ENCODE measurements at places on chromosomes 11 and 22.

DNA sequence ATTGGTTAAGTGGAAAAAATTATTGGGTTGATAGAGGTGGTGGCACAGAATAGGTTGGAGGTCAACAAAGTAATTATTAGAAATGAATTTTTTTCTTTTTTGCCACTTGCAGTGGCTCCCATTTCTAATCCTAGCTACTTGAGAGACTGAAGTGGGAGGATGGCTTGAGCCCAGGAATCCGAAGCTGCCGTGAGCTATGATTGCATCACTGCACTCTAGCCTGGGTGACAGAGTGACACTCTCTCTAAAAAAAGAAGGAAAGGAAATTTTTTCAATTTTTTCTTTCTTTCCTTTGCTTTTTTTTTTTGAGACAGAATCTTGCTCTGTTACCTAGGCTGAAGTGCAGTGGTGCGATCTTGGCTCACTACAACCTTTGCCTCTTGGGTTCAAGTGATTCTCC, 2.2 kb upstream of the BCO2 start:
- DNase-seq = no peak

- DNase-seq = no peak
Measured at GRCh38 chr11:113859665-113860064, 15.7 kb downstream of the USP28 start.

DNA sequence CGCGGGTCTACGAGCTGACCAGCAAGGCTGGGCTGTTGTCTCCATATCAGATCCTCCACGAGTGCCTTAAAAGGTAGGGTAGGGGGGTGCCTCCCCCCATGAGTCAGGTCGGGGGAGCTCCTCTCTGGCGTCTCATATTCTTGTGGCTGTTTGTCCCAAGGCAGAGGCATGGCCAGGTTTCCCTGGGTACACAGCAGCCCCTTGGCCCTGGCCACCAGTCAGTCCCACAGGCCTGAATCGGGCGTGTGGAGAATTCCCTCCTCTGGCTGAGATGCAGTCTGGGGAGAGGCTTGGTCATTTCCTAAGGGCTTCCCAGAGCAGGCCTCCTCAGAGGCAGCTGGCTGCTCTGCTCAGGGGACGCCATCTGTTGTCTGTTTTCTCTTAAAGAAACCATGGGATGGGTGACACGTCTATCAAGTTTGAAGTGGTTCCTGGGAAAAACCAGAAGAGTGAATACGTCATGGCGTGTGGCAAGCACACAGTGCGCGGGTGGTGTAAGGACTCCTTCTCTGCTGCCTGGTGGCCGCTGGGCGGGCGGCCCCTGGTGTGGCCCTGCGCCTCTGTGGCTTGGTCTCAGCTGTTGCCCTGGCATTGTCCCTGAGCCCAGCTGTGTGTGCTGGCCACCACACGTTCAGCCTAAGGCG, 9.6 kb upstream of the RANBP1 start:
- no peak for DNase-seq

- peak; percentile 74 for DNase-seq
Measured at GRCh38 chr11:47216121-47216798, 1.5 kb downstream of the DDB2 start.

DNA sequence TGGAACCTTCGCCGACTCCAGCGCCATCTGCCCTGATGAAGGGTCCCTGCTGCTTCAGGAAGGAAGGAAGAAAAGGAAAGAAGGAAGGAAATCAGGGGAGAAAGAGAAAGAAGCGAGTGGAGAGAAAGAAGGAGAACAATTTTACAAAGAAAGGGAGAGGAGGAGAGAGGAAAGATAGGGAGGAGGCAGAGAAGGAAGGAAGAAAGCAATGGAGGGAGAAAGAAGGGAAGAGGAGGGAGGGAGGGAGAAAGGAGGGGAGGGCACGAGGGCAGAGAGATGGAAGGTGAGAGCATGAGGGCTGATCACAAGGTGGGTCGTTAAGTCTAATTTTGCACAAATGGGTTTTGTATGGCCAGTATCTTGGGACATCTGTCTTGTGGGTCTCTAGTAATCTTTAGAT, 39.2 kb downstream of the PARVA start:
- DNase-seq = no peak

DNA sequence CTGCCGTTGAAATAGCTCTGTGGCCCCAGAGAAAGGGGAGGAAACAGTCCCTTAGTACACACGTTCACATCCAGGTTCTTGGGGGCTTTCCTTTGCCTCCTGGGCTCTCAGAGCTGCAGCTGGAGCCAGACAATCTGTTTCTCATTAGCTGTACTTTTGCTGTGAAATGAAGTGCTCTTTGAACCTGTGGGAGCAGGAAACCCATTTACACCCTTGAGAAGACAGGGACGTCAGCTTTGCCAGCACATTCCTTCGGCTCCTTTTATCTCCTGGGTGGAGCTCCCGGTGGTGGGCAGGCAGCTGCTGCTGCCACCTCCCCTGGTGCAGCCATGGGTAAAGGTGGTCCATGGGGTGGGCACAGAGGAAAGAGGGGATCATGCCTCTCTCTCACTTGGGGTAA, 80.6 kb upstream of the TIMP3 start:
- DNase-seq = no peak

GRCh38 chr11:575313-575995, 816 bp upstream of the PHRF1 start:
- no peak for DNase-seq

GRCh38 chr11:123378096-123378495, 52.0 kb upstream of the GRAMD1B start:
- DNase-seq = no peak

DNA sequence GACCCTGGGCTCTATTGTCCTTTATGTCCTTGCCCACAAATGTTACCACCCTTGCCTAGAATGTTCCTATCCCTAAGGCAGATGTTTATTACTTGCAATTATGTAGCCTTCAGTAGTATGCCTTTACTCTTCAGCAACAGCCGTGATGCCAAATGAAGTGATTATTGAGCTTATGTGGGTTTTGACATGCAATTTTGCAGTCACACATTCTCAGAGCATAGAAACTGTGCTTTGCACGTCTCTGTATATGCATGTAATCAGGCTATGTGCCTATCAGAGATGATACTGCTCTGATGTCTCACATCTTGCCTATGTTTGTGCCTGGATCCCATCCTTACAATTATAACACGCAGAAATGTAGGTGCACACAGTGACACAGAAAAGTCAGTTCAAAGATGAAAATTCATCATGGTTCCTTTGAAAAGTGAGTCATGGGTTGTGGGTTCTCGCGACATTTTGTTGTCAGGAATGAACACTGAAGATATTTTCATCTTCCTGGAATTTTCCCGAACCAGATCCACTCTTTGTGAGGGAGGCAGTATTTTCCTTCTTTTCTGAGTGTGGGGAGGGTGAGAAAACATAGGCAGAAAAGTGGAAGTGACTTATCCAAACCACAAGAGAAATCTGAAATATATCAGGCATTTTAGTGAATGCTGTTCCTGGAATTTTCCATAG, 81.1 kb downstream of the BMAL1 start:
- no peak for DNase-seq

DNA sequence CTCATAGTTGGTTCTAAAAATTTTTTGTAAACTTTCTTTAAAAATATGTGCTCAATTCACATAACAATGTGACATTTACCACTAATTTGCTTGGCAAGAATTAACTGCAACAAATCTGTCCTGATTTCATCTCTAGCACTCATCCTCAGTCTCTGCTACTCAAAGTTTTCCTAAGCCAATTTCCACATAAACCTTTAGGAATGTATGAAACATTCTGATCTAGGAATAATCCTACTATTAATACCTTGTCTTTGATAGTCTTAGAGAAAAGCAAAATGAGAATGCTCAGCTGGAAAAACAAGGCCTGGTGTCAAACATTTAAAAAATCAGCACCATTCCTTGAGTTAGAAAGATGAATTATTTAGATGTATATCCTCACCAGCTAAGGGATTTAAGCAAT, 114.3 kb downstream of the CD44 start:
- no peak for DNase-seq

- peak; percentile 6 for DNase-seq
Measured at GRCh38 chr11:113896156-113896879, 8.3 kb upstream of the HTR3B start.

DNA sequence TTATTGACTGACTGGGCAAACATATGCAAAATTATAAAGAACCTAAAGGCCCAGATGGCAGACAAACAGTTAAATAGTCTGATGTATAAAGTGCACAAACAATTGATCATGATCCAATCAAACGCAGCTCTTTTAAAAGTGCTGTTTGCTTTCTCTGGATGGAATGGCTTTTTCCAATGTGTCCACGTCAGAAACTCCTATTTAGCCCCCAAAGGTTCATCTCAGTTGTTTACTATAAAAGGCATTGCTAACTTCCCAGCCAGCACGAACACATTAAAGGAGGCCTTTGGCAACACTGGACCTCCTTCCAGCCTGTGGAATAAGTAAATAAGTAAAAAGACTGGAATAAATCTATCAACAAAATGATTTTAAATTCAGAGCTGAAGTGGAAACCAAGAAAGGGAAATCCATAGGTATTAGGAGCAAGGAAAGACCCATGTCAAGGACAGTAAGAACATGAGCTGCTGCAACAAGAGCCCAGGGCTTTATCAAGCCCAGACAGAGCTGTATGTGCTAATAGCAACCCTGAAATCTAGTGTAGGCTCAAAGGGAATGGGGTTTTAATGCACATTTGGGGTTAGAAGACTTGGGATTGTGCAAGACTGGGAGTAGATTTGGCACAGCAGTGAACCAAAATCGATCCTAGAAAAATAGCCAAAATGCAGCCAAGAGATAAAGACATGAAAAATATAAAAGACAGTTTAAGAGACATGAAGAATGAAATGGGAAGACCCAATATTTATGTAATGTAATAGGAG, 105.4 kb downstream of the EFCAB6 start:
- no peak for DNase-seq

DNA sequence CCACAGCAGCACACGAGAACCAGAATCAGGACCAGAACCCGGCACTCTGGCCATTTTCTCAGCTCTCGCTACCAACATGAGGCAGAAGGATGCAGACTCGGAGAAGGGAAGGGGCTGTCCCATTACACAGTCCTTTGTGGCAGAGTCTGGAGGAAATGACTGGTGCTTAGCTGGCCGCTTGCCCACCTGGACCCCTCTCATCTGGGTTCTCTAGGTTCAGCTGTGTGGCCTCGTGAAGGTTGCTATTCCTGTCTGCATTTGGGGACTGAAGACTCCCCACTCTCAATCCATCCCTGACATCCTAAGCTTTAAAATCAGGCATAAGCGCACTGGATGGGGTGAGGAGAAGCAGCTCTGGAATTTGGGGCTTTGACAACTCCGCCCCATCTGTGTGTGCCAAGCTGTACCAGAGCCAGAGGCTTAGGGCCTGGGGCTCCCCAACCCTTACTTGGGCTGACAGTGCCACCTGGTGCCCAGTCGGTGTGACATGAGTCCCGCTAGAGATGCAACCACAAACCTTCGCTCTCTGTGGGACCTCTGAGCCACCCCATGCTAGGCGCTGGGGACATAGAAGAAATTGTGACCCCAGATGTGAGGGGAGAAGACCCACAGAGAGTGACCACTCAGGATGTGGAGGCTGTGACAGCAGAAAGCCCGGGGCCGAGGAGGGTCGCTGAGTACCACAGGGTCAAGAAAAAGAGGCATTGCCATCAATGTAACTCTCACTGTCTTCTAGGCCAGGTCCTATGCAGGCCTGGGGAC, 35.8 kb upstream of the FCHSD2 start:
- DNase-seq = peak; percentile 80

DNA sequence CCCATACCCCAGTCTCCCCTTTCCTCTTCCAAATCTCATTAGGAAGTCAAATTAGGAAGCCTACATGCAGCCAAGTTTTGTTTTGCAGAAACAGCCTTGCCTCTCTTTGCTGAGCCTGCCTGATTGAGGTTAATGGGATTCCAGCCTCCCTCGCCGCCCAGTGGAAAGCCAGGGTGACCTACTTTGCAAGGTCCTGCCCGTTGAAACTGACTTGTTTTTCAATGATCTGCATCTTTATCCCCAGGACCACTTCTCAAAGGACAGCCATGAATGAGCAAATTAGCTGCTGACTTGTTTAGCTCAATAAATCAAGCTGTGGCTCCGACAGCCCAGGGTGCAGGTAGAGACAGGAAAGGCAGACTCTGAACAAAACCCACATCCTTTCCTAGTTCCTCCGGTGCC, 110.4 kb downstream of the RRAS2 start:
- no peak for DNase-seq

DNA sequence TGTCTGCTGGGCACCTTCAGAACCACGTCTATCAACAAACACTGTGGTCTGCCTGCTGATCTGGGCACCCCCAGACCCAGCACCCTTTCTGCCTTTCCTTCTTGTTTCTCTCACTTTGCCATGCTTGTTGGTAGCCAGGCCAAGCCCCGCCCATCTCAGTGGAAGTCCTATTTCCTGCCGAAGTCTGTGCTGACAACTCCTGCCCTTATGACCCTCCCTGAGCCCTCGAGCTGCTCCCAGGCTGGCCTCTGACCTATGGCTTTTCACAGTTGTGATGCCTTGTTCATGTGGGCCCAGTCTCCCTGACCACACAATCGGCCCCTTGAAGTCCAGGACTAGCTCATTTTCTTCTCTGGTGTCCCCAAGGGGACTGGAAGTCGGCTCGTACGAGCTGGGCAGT, 132.1 kb downstream of the DSCAML1 start:
- no peak for DNase-seq

DNA sequence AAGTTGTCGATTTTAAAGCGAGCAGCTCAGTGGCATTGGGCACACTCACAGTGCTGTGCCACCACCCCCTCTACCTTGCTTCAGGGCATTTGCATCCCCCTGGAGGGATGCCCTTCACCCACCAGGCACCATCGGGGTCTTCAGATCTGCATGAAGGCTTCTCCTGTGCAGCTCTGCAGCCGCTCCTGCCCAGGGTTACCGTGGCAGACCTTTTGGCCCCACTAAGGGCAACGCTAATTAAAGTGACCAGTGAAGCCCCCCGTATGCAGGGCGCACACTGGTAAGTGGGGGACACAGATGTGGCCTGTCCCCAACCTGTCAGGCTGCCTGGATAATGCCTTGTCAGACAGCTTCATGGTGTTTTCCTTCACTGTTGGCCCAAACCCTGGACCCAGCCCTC, 1117.7 kb downstream of the BRD1 start:
- no peak for DNase-seq

- DNase-seq = no peak
Measured at GRCh38 chr22:39820256-39820655, 73.3 kb downstream of the ENTHD1 start.

DNA sequence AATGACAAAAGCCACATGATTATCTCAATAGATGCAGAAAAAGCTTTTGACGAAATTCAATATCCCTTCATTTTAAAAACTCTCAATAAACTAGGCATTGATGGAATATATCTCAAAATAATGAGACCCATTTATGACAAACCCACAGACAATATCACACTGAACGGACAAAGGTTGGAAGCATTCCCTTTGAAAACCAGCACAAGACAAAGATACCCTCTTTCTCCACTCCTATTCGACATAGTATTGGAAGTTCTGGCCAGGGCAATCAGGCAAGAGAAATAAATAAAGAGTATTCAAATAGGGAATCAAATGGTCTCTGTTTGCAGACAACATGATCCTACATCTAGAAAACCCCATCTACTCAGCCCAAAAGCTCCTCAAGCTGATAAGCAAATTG, 52.0 kb downstream of the CASP12 start:
- DNase-seq = no peak

DNA sequence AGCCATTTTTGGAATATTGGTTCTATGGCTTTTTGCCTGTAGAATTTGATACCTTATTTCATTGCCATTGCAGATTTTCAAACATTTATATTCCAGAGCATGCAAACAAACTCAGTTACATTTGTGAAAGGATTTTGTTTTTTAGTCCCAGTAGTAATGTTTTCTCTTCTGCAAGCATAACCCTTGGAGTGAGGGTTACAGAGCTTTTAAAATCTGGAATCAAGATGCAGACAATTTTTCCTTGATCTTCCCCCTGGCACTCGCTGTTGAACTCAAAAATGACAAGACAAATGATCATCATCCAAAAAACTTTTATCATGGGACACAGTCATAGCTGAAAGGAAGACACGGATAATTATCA, 20.8 kb downstream of the BBOX1 start:
- DNase-seq = no peak

Measured in stimulated activated CD4-positive, alpha-beta T cell treated with anti-CD3 and anti-CD28 coated beads, Interleukin-1b, Interleukin-23, amount 100 ng/mL, for 48 hours (primary cell).